Metanephros (tissue), 2 donors: ENCODE measurements at places on chromosomes 7 and 10. TPM values are rescaled to one million over a fixed set of nuclear protein-coding genes. Genes with fewer than 3 reads are reported as not detected.

ZNF503 gene
- total RNA-seq = 72.3 TPM

SAMD9 gene
- 7.4 TPM for total RNA-seq

PKD2L1 gene
- not detected for total RNA-seq

CUZD1 gene
- 0.29 TPM for total RNA-seq

TEX47 gene
- not detected for total RNA-seq

ZPBP gene
- total RNA-seq = 0.88 TPM

CASP2 gene
- 27.9 TPM for total RNA-seq

ZNF746 gene
- 19.3 TPM for total RNA-seq

SUGCT gene
- 15.5 TPM for total RNA-seq

TACC2 gene
- total RNA-seq = 26.1 TPM

ERVW-1 gene
- total RNA-seq = not detected

CPED1 gene
- total RNA-seq = 40.0 TPM

GLUD1 gene
- total RNA-seq = 121 TPM

DGKI gene
- total RNA-seq = 4.0 TPM

IFIT1B gene
- 3.0 TPM for total RNA-seq

TRIM8 gene
- total RNA-seq = 98.5 TPM

PON1 gene
- total RNA-seq = 0.12 TPM

PDE6C gene
- total RNA-seq = not detected

ANKRD7 gene
- total RNA-seq = 2.5 TPM

LRRC18 gene
- total RNA-seq = 0.23 TPM

GPR22 gene
- total RNA-seq = not detected

EVX1 gene
- total RNA-seq = not detected

SH2B2 gene
- 12.2 TPM for total RNA-seq

AKR1C4 gene
- total RNA-seq = not detected

NUDT13 gene
- 0.70 TPM for total RNA-seq

DENND2A gene
- 32.6 TPM for total RNA-seq

GPRIN2 gene
- 8.2 TPM for total RNA-seq

PCLO gene
- total RNA-seq = 7.2 TPM

CTBP2 gene
- total RNA-seq = 98.8 TPM

TCERG1L gene
- 0.99 TPM for total RNA-seq

UPP1 gene
- total RNA-seq = 9.6 TPM

BAMBI gene
- total RNA-seq = 32.5 TPM

TSPAN33 gene
- total RNA-seq = 52.7 TPM

MICU1 gene
- total RNA-seq = 57.7 TPM

HOXA7 gene
- total RNA-seq = 10.2 TPM

HPS1 gene
- 29.5 TPM for total RNA-seq

CPN1 gene
- total RNA-seq = 2.2 TPM

FASTK gene
- 64.4 TPM for total RNA-seq

DNAJC12 gene
- 4.1 TPM for total RNA-seq

CNNM1 gene
- 1.8 TPM for total RNA-seq

HMX3 gene
- total RNA-seq = 0.82 TPM

OR6V1 gene
- not detected for total RNA-seq

PRXL2A gene
- 58.3 TPM for total RNA-seq

TFPI2 gene
- total RNA-seq = 9.8 TPM

MET gene
- total RNA-seq = 42.0 TPM

STEAP4 gene
- total RNA-seq = 4.4 TPM

FGFBP3 gene
- total RNA-seq = 1.3 TPM

ASB13 gene
- total RNA-seq = 12.8 TPM

ACTL6B gene
- not detected for total RNA-seq

THSD7A gene
- 54.5 TPM for total RNA-seq

PNLIPRP3 gene
- not detected for total RNA-seq

GIMAP5 gene
- 17.0 TPM for total RNA-seq

SEMA3C gene
- 139 TPM for total RNA-seq

UTF1 gene
- total RNA-seq = 0.35 TPM

MGAM2 gene
- 0.47 TPM for total RNA-seq

PAOX gene
- total RNA-seq = 7.6 TPM
